Panc1 (cell line): ENCODE measurements at places on chromosomes 3 and 15. TPM values are rescaled to one million over a fixed set of nuclear protein-coding genes. Genes with fewer than 3 reads are reported as not detected.

DNA sequence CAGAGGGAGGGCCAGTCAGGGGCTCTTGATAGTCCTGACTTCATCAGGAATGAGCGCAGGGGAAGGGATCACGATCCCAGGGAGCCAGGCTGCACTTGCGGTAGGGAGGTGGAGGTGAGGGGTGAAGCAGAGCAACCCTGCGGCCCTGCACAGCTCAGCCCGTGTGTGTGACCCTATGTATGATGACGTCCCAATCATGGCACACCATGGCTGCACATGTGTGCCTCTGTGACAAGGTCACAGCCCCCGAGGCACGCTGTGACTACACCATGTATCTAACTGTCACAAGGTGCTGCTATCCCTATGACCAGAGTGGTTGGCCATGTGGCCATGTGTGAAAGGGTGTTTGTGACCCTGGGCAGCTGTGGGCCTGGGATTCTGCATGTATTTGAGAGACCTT lies 13.3 kb upstream of the ALAS1 start:
- no peak overlapping the region for H3K4me3 ChIP-seq
- H3K36me3 ChIP-seq: no peaks in the 10 kb centered on the region
- no peak for DNase-seq
- H3K27me3 ChIP-seq: no peaks in the 10 kb centered on the region
- no peaks in the 10 kb centered on the region for H3K4me1 ChIP-seq

GRCh38 chr3:194691481-194692283 lies 6.0 kb downstream of the FAM43A start:
- H3K27ac ChIP-seq: peak overlapping the region; percentile 78
- peaks cover 37% of the 10 kb centered on the region for H3K4me1 ChIP-seq
- no peak overlapping the region for H3K4me3 ChIP-seq
- no peaks in the 10 kb centered on the region for H3K36me3 ChIP-seq
- no peaks in the 10 kb centered on the region for H3K27me3 ChIP-seq
- DNase-seq: no peak

- H3K4me1 ChIP-seq: peaks cover 27% of the 10 kb centered on the region
- H3K4me3 ChIP-seq: no peak overlapping the region; the same call in 1 of the 2 replicates
- H3K27me3 ChIP-seq: no peaks in the 10 kb centered on the region
- peak overlapping the region; percentile 36 for H3K27ac ChIP-seq
Observed at GRCh38 chr3:194871143-194871863, 185.6 kb downstream of the FAM43A start.

DNA sequence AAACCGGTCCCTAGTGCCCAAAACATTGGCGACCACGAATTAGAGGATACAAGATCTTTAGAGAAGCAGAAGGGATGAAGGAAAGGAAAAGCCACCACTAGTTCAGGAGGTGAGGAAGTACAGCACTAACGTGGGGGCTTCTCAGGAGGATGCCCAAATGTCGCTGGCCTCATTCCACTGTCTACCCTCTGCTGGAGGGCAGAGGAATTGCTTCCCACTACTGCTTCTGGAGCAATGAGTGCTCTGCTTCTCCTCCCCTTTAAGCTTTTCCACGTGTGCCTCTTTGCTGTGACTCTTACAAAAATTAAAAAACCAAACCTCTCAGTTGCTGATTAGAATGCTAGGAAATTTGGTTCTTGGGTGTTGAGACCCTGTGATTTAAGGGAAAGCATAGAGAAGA lies 281.3 kb downstream of the CLSTN2 start:
- no peak overlapping the region for H3K27ac ChIP-seq
- DNase-seq: peak; percentile 20
- no peaks in the 10 kb centered on the region for H3K36me3 ChIP-seq
- H3K27me3 ChIP-seq: 0 out of 2 replicates have a peak, but pooled peaks cover 3% of the 10 kb centered on the region

DNA sequence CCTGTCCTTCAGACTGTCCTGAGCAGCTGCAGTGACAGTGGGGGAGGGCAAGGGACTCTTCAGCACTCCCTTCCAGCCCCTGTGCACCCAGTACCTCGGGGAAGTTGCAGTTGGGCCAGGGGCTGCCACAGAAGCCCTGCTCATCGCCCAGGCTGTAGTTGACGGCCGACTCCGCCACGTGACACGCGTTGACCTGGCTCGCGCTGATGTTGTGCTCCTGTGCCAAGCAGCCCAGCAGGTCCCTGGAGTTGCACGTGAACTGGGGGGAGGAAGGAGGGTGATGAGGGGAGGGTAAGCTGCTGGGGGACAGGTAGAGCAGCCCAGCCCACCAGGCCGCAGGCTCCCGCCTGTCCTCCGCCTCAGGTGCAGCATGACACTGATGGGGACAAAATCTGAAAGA lies 101.2 kb downstream of the SEC22A start:
- no peaks in the 10 kb centered on the region for H3K4me1 ChIP-seq
- H3K27ac ChIP-seq: no peak overlapping the region
- no peak overlapping the region for H3K4me3 ChIP-seq
- no peak for DNase-seq
- no peaks in the 10 kb centered on the region for H3K27me3 ChIP-seq

GRCh38 chr3:20240154-20240883 lies 54.3 kb upstream of the SGO1 start:
- no peaks in the 10 kb centered on the region for H3K27me3 ChIP-seq
- H3K27ac ChIP-seq: no peak overlapping the region
- H3K36me3 ChIP-seq: no peaks in the 10 kb centered on the region
- H3K4me1 ChIP-seq: no peaks in the 10 kb centered on the region
- H3K4me3 ChIP-seq: no peak overlapping the region

- DNase-seq: no peak
- H3K27ac ChIP-seq: peak overlapping the region; percentile 70
- no peaks in the 10 kb centered on the region for H3K27me3 ChIP-seq
- peaks cover 24% of the 10 kb centered on the region; the same call in 1 of the 2 replicates for H3K36me3 ChIP-seq
- H3K4me3 ChIP-seq: peak overlapping the region; percentile 77
Observed at GRCh38 chr3:132720228-132720627, 2.0 kb downstream of the NPHP3 start.

GRCh38 chr3:111924283-111924682 lies 54.5 kb upstream of the ABHD10 start:
- no peak overlapping the region for H3K4me3 ChIP-seq
- DNase-seq: no peak
- no peak overlapping the region for H3K27ac ChIP-seq
- no peaks in the 10 kb centered on the region for H3K27me3 ChIP-seq

DNA sequence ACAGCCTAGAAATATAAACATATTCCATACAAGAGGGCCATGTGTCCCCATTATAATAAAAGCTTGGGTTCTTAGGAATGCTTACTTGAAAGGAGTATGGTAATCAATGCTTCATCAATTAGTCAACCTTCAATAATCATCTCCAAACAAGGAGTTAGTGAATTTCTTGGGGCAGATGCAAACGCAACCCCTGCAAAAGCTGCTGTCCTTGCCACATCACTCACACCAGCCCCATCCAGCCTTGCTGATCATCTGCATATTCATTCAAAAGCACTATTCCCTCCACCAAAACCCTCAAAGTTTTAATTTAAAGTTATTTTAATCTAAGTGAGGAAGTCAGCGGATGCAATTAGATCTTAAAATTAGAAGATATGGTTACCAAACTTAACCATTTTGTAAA lies 54.0 kb upstream of the VGLL4 start:
- H3K27me3 ChIP-seq: no peaks in the 10 kb centered on the region
- no peaks in the 10 kb centered on the region for H3K36me3 ChIP-seq
- no peak overlapping the region for H3K4me3 ChIP-seq
- H3K27ac ChIP-seq: no peak overlapping the region
- no peaks in the 10 kb centered on the region for H3K4me1 ChIP-seq
- DNase-seq: no peak

GRCh38 chr3:116749388-116749787 lies 39.8 kb downstream of the TUSC7 start:
- no peak overlapping the region for H3K27ac ChIP-seq
- no peak for DNase-seq
- H3K36me3 ChIP-seq: no peaks in the 10 kb centered on the region
- H3K27me3 ChIP-seq: no peaks in the 10 kb centered on the region
- no peak overlapping the region for H3K4me3 ChIP-seq

DNA sequence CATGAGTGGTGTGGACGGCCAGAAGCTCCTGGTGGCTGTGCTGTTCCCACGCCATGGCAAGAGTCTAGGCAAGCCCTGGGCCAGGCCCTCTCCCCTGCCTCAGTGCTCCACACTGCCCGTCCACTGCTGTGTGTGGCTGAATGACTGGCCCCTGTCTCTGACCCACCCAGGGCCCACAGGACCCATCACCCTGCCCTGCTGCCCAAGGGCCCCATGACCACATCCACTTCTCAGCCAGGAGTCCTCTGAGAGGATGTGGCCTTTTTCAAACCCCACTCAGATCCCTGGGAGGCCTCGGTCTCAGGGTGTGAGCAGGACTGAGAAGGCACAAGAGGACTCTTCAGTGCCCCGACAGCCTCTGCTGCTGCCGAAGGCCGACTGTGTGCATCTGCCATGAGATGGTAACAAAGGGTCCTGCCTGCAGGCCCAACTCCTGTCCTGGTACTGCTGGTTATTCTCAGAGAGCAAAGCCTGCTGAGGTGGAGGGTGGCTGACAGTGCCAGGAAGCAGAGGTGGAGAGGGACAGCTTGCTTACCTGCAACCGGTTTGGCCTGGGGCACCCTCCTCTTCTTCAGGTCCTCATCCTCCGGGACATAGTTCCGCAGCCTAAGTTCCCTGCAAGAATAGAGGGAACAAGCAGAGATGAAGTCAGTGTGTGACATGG lies 47.5 kb downstream of the PTH1R start:
- H3K27ac ChIP-seq: no peak overlapping the region
- H3K4me1 ChIP-seq: no peaks in the 10 kb centered on the region; the same call in 1 of the 2 replicates
- no peak for DNase-seq
- peaks cover under 1% of the 10 kb centered on the region for H3K36me3 ChIP-seq
- H3K27me3 ChIP-seq: no peaks in the 10 kb centered on the region

- H3K27me3 ChIP-seq: no peaks in the 10 kb centered on the region
- DNase-seq: no peak
- H3K4me1 ChIP-seq: no peaks in the 10 kb centered on the region; the same call in 1 of the 2 replicates
- no peak overlapping the region for H3K4me3 ChIP-seq
Observed at GRCh38 chr3:136645915-136646314, 106.3 kb downstream of the STAG1 start.

GRCh38 chr3:156577736-156578135 lies 22.8 kb upstream of the SSR3 start:
- DNase-seq: no peak
- H3K27ac ChIP-seq: no peak overlapping the region
- no peaks in the 10 kb centered on the region for H3K4me1 ChIP-seq
- H3K36me3 ChIP-seq: no peaks in the 10 kb centered on the region; the same call in 1 of the 2 replicates
- peaks cover 5% of the 10 kb centered on the region; the same call in 1 of the 2 replicates for H3K27me3 ChIP-seq

GRCh38 chr15:28051955-28052633 lies 47.0 kb downstream of the OCA2 start:
- no peaks in the 10 kb centered on the region for H3K27me3 ChIP-seq
- no peaks in the 10 kb centered on the region for H3K4me1 ChIP-seq
- DNase-seq: no peak
- no peak overlapping the region for H3K4me3 ChIP-seq
- H3K36me3 ChIP-seq: no peaks in the 10 kb centered on the region

- H3K27ac ChIP-seq: no peak overlapping the region
- no peak for DNase-seq
- no peak overlapping the region for H3K4me3 ChIP-seq
- no peaks in the 10 kb centered on the region for H3K27me3 ChIP-seq
- peaks cover 31% of the 10 kb centered on the region for H3K4me1 ChIP-seq
Observed at GRCh38 chr3:159825216-159825854, 163.3 kb upstream of the IL12A start.

- H3K4me1 ChIP-seq: peaks cover 17% of the 10 kb centered on the region
- H3K4me3 ChIP-seq: peak overlapping the region; percentile 59
- peaks cover 30% of the 10 kb centered on the region for H3K27me3 ChIP-seq
- H3K27ac ChIP-seq: no peak overlapping the region
- no peak for DNase-seq
Observed at GRCh38 chr3:171459137-171459941, 866 bp downstream of the TNIK start.

DNA sequence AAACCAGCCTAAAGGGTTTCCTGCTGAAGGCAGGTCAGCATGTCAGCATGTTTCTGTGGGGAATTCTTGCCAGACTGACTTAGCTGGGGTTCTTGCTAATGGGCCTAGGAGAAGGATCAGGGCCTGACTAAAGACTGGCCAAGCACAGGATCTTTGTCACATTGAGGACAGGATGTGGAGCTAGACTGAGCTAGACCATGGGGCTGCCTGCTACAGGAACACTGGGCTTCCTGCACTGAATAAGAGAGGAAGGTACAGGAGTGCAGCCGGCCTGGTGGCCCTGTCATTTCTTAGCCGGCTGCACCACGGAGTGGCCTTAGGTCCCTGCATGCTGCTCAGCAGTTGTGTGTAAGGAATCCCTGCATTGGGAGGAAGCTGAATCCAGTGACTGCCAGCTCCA lies 68.2 kb downstream of the GABRG3 start:
- no peaks in the 10 kb centered on the region for H3K4me1 ChIP-seq
- no peak overlapping the region for H3K27ac ChIP-seq
- no peak overlapping the region for H3K4me3 ChIP-seq
- no peaks in the 10 kb centered on the region for H3K36me3 ChIP-seq
- H3K27me3 ChIP-seq: no peaks in the 10 kb centered on the region

DNA sequence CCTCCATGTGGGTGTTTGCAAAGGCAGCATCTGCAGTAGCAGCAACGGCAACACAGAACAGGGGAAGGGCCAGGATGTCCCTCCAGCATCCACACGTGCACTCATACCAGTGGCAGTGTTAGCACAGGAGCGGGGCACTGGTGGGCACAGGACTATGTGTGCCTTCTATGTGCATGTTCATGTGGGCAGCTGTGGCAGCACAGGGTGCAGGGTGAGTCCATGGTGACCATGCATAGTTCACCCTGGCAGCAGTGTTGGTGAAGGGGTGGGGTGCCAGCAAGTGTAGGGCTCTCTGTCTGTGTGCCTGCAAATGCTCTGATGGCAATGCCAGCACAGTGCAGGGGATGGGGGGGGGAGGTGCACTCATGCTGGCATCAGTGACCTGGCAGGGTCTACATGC lies 222.1 kb upstream of the SOX14 start:
- H3K36me3 ChIP-seq: no peaks in the 10 kb centered on the region
- no peak overlapping the region for H3K27ac ChIP-seq
- no peak for DNase-seq
- no peaks in the 10 kb centered on the region for H3K4me1 ChIP-seq
- H3K4me3 ChIP-seq: no peak overlapping the region
- H3K27me3 ChIP-seq: no peaks in the 10 kb centered on the region

DNA sequence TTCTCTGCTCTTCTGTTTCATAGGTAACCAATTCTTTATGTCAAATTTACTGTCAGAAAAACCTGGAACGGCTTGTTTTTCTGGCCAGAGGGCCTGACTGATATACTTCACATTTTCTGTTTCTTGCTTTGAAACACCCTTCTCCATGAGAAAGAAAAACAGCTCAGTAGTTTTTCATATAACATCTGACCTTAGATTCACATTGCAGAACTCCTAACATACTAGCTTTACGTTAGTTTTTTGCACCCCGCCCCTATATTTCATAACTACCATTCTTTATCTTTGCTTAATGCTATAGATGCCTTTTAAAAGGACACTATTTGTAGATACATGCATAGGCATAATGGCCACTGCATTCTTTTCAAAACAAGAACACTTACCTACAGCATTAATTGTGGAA lies 83.9 kb upstream of the TSC22D2 start:
- peaks cover 9% of the 10 kb centered on the region; the same call in 1 of the 2 replicates for H3K4me1 ChIP-seq
- H3K27me3 ChIP-seq: no peaks in the 10 kb centered on the region
- H3K27ac ChIP-seq: peak overlapping the region; percentile 37; the same call in 1 of the 2 replicates
- DNase-seq: no peak

The PAQR5 gene
- 2.0 TPM for total RNA-seq

The SNX4 gene
- 34.3 TPM for total RNA-seq

The SAMMSON gene
- total RNA-seq: not detected

The BMF gene
- total RNA-seq: 7.8 TPM

The GOLGA8G gene
- not detected for total RNA-seq

The SNTN gene
- not detected for total RNA-seq

The PRC1 gene
- 228 TPM for total RNA-seq

The TMEM207 gene
- not detected for total RNA-seq

The RASA2 gene
- total RNA-seq: 14.5 TPM

The TRPM1 gene
- total RNA-seq: not detected

The XCR1 gene
- total RNA-seq: not detected

The TMEM108 gene
- total RNA-seq: 0.41 TPM

The HIGD2B gene
- total RNA-seq: 0.21 TPM

The CLRN1 gene
- not detected for total RNA-seq

The GDPGP1 gene
- 22.8 TPM for total RNA-seq
